Effector memory CD8-positive, alpha-beta T cell (primary cell): ENCODE measurements at places on chromosomes 7 and 10.

DNA sequence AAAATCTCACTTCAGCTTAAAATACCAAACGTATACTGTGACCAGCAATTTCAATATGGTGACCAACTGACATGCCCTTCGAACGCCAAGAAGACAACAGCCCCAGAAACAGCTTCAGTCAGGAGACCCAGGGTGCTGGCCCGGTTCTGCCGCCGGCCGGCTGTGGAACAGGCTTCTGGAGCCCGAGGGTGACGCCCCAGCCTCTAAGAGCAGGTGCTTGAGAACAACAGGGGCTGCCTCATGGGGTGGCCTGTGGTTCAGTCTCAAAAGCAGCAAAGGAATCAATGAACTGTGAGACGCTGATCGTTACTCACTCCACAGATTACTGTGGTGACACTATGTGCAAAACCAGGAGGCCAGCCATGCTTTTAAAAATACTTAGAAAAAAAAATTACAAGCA is 17.3 kb downstream of the GPER1 start:
- DNase-seq, result no peak

- no peak for DNase-seq
These were observed 340.9 kb downstream of the LRMDA start for GRCh38 chr10:75772153-75772887.

GRCh38 chr10:23362069-23362830 is 17.7 kb upstream of the C10orf67 start:
- DNase-seq, result no peak

GRCh38 chr10:30827531-30828120 is 198.1 kb upstream of the LYZL2 start:
- DNase-seq, result no peak

DNA sequence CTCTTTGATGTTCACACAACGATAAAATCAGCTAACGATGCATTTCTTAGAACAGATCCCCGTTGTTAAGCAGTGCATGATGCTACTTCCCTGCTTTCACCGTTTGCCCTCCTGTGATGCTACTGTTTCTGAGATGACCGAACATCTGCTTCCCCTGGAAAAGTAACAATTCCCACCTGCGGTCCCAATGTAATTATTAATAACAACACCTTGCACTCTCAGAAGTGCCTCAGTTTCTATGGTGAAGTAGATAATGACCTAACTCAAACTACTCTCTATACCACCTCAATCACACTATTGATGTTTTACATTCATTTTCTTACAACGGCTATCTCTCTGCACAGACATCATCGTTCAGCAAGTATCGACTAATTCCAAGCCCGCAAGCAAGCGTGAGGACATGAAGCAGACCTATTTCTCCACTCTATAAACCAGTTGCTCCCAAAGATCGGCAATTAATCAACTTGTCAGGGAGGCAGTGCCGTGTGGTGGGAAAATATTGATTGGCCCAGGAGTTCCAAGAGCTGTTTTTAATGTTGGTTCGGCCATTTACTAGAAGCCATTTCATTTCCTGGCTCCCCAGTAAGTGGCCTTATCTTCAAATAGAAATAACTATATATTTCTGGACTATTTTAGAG is 42.7 kb downstream of the FAM107B start:
- no peak for DNase-seq

- no peak for DNase-seq
These were observed 150.8 kb downstream of the SGMS1 start for GRCh38 chr10:50472914-50473313.

- no peak for DNase-seq
These were observed 59.1 kb downstream of the ANKRD26 start for GRCh38 chr10:27041196-27041595.

DNA sequence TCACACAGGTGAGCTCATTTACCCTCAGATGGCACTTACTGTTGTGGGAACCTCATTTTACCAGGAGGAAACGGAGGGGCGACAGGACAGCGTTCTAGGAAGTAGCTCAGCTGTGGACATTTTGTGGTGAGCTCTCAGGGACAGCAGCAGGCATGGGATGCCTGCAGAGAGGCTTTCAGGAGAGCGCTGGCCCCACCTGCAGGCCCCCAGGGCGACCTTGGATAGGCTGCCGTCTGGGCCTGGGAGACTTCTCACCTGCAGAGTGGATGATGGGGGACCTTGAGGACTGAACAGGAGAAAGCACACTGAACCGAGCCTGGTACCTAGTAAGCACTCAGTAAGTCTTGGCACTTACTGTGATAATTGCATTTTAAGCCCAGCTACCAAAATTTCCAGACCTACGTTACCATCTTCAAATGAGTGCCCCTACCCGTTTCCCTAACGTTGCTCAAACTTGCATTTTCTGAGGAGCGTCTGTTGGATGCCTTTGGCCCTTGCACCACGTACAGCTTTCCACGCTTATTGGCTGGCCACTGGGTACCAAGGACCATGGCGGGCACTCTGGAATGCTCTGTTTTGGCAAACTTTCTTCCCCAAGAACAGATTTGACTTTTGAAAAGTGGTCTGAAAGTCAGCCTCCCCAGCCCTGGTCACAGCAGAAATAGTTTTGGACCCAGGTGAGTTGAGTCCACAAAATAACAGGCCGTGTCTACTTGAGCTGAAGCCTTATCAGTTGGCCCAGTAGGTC is 223.4 kb downstream of the EBF3 start:
- DNase-seq, result no peak

- no peak for DNase-seq
These were observed 135.4 kb upstream of the PCBD1 start for GRCh38 chr10:71023704-71024283.

- DNase-seq, result no peak
These were observed 154.4 kb upstream of the NPY start for GRCh38 chr7:24129597-24129996.

- DNase-seq, result no peak
These were observed 363.3 kb downstream of the TNS3 start for GRCh38 chr7:47218378-47219176.

DNA sequence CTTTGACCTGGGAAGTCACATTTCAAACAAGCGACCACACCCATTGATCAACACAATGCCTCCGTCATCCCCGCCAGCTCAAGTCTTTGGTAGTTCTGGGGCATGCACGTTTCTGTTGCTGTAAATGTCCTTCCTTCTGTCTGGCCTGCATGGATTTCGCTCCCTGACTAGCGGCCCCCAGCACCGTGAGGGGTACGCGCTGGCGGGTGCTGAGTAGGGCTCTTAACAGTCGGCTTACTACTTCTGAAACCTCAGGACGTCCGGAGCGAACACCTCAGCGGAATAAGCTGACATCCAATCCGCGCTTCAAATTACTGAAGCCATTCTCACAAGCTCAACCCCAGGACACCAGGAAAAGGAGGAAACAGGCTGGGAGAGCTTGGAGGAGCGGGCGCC is 505 bp downstream of the NUDCD3 start:
- no peak for DNase-seq

GRCh38 chr7:89771003-89771636 is 383.1 kb upstream of the STEAP1 start:
- DNase-seq, result no peak

DNA sequence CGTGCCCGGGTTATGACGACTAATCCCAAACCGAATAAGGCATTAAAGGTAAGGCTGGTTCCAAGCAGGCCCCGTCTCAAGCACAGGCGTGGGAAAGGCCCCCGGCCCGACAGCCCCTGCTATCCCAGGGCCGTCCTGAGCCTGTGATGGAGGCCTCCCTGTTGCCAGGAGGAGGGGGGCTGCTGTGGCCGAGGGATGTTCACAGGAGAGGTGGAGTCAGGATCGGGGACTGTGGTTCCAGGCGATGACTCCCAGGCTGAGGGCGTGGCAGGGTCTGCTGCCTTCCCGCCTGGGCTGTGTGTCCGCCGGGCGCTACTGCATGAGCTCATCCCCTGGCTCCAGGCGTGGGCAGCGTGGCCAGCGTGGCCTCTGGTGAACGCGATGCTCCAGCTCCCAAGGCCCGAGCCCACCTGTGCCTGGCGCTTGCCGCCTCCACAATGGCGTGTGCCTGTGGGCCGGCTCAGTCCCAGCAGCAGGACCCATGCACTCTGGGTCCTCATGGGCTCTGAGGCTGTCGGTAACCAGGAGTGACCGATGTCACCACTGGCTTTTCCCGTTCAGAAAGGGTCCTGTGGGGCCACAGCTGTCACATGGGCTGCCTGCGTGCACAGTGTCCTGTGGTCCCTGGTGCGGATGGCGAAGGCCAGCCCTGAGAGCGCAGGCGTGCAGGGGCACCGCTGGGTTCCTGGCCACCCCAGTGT is 8.8 kb downstream of the MAFK start:
- DNase-seq, result no peak

- DNase-seq, result no peak
These were observed 85.2 kb downstream of the ANKIB1 start for GRCh38 chr7:92330835-92331438.

GRCh38 chr7:34544621-34545020 is 113.4 kb upstream of the NPSR1 start:
- no peak for DNase-seq

DNA sequence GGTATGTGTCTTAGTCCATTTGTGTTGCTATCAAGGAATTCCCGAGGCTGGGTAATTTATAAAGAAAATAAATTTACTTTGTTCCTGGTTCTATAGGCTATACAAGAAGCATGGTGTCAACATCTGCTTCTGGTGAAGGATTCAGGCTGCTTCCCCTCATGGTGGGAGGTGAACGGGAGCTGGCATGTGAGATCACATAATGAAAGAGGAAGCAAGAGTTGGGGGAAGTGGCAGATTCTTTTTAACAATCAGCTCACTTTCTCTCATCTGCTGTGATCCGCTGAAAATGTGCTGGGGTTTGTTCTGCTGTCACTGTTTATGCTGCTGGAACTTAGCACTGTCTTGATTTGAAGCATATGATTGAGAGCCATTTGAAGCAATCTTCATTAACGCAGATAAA is 730.0 kb upstream of the SORCS1 start:
- DNase-seq, result no peak

- no peak for DNase-seq
These were observed 341.9 kb downstream of the LRMDA start for GRCh38 chr10:75773231-75773780.

- no peak for DNase-seq
These were observed 255.3 kb downstream of the HGF start for GRCh38 chr7:81514546-81514945.

DNA sequence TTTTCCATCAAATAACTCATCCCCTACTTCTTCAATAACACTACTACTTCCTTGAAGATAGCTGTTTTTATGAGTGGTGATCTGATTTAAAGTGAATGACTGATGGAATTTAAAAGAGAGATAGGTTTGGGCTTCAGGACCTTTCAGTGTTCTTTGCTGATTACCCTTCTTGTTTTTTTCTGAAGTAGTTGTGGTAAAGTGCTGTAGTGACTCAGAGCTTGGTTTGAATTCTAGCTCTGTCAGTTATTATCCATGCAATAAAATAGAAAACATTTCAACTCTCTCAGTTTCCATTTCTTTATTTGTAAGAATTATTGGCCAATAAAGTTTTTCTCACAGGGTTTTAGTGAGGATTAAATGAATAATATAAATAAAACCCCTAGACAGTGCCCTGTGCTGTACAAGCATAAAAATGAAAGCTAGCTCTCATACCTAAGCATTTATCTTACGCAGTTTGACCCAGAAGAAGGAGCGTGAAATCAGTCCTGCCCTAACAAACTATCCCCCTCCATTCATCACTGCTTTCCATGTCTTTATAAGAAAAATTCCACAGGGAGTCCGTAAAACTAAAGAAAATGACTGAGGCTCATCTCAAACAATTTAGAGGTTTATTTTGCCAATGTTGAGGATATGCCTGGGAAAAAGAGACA is 25.1 kb upstream of the AKAP9 start:
- DNase-seq, result no peak

- DNase-seq, result no peak
These were observed 60.9 kb upstream of the CHRM2 start for GRCh38 chr7:136807598-136807997.

DNA sequence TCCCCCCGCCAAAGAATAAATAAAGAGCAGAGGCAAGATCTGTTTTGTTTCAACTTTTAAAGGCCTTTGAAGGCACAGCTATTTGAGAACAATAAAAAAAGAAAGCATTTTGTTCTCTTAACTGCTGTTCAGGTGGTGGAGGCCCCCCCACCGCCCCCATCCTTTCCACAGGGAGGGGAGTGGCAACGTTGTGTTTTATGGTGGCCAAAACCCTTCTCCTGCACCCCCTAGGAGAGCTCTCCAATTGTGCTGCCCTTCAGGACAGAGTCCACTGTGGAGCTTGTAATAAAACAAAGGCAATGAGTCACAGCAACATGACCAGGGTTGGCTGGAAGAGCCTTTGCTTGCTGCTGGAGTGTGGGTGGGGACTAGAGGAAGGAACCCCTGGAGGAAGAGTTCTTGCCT is 987.9 kb downstream of the KCNMA1 start:
- DNase-seq, result no peak

- no peak for DNase-seq
These were observed 149.4 kb upstream of the PFKP start for GRCh38 chr10:2917926-2918325.

GRCh38 chr10:68574051-68574450 is 13.9 kb downstream of the TET1 start:
- no peak for DNase-seq
